HS-27A (cell line): ENCODE measurements at places on chromosomes 5 and 9.

GRCh38 chr9:98232926-98233325, 22.5 kb downstream of the TBC1D2 start:
- DNase-seq, result no peak

- no peak for DNase-seq
Measured at GRCh38 chr5:172913117-172913850, 45.9 kb upstream of the RPL26L1 start.

DNA sequence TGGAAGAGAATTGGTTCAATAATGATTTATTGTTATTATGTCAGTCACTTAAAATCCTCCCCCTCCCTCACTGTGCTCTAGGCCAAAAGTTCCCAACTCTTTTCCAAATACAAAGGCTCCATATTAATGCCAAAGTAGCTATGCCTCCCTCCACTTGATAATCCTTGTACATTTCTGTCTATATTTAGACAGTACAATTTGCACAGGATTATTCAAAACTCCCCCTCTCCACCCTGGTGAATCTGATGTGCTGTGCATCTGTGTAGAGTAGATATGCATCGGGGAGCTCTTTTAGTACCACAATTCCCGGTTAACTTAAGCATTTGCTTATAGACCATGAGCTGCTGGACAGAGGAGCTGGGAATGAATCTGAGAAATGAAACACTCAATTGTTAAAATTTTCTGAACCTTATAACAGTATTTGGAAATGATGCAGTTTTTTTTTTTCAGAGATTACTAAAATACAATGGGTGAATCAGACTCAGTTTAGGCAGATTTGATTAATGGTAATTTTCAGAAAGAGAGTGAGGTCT, 27.6 kb downstream of the GLRA1 start:
- DNase-seq, result no peak

- peak; percentile 73 for DNase-seq
Measured at GRCh38 chr5:135386886-135387628, 12.0 kb downstream of the MACROH2A1 start.

DNA sequence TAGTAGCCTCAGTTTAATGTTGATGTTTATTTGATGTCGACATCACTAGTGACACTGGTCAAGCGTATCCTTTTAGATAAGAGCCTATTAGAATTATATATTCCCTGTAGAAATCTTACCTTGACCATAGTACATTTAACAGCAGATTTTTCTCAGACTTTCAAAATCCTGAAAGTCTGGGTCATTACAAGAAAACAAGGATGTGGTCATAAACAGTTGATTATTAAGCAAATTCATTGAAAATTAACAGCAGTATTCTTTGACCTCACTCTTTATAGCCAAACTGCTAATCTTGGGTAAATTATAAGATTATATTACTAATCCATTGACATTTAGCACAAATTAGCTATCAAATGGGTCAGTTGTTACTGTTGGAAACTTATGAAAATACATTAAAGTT, 83.4 kb downstream of the GHR start:
- no peak for DNase-seq

DNA sequence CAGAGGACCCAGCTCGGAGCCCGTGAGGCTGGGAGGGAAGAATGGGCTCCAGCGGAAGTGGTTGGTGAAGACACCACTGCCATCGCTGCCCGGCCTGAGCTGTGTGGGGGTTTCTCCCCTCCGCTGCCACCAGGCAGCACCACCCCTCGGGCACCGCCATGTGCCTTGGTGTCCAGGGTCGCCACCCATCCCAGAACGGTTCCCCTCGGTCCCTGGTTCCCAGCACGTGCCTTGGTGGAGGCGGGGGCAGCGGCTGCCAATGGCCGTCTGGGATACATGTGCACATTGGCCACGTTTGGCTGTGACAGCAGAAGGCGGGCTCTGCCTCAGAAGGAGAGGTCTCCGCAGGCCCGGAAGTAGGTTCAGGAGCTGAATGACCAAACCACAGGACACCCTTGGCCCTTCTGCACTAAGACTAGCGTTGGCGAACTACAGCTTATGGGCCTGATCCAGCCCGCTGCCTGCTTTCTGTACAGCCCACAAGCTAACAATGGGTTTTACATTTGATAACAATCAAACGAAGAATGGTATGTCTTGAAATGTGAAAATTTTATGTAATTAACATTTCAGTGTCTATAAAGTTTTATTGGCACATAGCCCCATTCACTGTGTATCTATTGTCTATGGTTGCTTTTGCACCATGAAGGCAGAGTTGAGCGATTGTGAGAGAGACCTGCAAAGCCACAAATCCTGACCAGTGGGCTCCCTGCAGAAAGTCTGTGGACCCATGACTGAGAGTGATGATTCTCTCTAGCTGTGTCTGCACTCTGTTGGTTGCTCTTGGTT, 91.7 kb upstream of the RAPGEF1 start:
- no peak for DNase-seq

DNA sequence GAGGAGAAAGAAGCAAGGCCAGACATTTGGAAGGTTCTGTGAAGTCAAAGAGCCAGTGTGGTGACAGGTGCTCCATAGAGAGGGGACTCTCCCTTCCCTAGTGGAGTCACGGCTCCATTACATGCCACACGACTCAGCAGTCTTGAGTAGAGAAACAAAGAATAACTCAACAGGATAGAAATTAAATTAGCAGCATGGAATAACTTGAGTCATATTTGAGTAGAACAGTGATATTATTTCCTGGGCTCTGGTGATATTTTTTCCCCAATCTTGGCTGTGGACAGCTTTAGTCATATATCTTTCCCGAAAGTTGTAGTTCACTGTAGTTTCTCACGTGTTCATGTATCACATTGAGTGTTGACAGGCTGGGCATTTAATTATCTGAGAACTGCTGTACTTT, 149.7 kb upstream of the EFNA5 start:
- no peak for DNase-seq

- DNase-seq, result no peak
Measured at GRCh38 chr5:158807-159447, 32.4 kb upstream of the LRRC14B start.

DNA sequence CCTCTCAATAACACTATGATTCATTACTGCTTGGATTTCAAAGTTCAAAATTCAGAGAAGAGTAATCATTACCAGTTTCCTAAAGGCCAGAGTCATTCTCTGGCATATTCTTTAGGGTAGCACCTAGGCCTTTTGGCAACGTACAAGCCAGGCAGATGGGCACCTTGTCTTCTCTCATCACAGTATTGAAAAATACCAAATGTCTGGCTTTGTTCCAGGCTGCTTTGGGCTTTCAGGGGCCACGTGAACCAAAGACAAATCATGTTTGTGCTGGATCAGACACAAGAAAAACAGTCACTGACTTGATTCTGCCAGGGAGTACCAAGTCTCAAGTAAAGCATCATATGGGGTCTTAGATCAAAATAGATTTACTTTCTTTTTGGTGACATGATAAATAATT, 15.5 kb downstream of the MEGF9 start:
- DNase-seq, result no peak

- no peak for DNase-seq
Measured at GRCh38 chr5:73945505-73945904, 319.5 kb downstream of the ARHGEF28 start.

DNA sequence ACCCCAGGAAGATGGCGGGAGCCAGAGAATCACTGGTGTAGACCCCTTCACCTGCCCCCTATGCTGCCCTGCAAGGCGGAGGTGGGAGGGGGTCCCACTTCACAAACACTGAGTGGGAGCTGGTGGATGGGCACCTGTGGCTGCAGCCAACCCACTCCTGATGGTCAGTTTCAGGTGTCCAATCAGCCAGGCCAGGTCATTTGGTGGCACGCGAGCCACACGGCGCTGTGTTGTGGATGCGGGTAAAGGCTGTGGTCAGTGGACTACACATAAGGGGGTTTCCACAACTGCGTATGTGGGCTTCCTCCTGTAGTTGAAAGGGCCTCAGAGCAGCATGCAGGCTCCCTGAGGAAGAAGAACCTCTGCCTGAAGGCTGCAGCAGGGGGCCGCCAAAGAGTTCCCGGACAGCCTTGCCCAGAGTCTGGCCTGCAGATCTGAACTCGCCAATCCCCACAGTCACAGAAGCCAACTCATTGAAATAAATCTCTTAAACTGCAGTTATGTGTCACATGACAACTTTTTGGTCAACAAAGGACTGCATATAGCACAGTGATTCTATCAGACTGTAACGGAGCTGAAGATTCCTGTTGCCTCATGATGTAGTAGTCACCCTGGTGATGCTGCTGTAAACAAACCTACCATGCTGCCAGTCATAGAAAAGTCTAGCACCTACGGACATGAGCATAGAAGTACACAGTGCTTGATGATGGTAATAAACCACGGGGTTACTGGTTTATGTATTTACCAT, 284.7 kb upstream of the IRX2 start:
- DNase-seq, result no peak

GRCh38 chr5:61670941-61671340, 338.9 kb downstream of the ZSWIM6 start:
- DNase-seq, result no peak

DNA sequence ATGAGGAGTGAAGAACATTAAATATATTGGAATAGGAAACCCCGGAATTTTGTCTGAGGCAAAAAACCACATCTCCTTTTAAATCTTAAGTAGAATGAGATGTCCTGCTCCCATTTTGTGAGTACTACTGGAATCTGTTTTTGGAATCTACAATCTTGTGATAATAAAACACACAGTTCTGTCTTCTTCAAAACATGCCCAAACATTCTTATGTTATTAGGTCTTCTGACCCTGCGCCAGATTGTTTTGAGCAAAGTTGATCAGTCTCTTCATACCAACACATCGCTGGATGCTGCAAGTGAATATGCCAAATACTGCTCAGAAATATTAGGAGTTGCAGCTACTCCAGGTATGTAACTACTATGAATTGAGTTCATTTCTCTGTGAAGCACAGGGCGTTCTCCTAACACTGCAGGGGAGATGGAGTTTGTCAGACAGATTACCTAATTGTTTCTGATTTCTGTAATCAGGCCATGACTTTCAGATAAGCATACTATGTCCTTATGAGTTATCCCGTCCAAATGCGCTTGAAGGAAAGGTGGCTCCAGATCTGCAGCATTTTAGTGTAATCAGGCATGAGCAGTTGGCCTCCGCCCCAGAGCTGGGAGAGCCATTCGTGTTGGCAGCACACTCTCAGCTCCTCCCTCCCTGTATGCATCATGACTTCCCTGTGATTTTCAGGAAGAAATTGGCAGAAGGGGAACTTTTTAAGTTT, 88.0 kb downstream of the NLN start:
- DNase-seq, result no peak

DNA sequence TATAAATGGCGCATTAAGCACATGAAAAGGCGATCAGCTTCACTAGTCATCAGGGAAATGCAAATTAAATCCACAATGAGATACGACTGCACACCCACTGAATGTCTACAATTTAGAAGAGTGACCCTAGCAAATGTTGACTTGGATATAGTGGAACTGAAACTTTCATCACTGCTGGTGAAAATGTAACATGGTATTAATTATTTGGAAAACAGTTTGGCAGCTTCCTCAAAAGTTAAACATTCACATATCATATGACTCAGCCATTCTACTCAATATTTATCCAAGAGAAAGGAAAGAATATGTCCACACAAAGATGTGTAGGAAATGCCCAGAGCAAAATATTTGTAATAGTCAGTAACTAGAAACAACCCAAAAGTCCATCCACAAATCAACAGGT, 146.5 kb downstream of the LPAR1 start:
- DNase-seq, result no peak

- DNase-seq, result no peak
Measured at GRCh38 chr5:125836256-125836655, 587.0 kb upstream of the GRAMD2B start.

- DNase-seq, result no peak
Measured at GRCh38 chr5:138792195-138792790, 39.1 kb downstream of the CTNNA1 start.

- no peak for DNase-seq
Measured at GRCh38 chr5:68478301-68479095, 262.9 kb downstream of the PIK3R1 start.

- no peak for DNase-seq
Measured at GRCh38 chr5:66710557-66711088, 114.4 kb downstream of the MAST4 start.

- DNase-seq, result no peak
Measured at GRCh38 chr9:88817628-88818027, 173.6 kb upstream of the S1PR3 start.

GRCh38 chr9:13002740-13003139, 227.9 kb downstream of the LURAP1L start:
- DNase-seq, result no peak

GRCh38 chr5:78157001-78157400, 137.5 kb downstream of the AP3B1 start:
- no peak for DNase-seq

DNA sequence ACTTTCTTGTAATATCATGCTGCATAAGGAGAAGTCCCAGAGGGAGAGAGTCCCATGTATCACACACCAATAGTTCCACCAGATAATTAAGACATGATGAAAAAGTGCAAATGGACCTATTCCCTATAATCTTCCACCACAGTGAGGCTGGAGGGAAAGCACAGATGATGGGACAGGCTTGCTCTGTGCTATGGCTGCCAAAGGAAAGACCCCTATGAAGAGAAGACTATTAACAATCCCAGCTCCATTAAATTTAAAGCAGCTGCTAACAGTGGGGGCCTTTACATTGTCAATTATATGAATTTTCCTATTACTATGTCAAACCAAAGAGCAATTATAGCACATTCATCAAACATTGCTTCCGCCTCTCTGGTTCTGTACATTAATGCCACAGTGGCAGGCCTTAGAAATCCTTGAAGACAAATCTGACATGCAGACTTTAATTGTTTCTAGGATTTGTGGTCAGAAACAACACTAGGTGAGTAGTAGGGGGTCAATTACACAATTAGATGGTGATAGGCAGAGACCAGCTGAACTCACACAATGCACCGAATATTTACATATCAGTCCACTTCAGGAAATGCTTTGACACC, 551.3 kb downstream of the TLE1 start:
- DNase-seq, result no peak

- no peak for DNase-seq
Measured at GRCh38 chr5:117892360-117892759, 1096.0 kb downstream of the DTWD2 start.

DNA sequence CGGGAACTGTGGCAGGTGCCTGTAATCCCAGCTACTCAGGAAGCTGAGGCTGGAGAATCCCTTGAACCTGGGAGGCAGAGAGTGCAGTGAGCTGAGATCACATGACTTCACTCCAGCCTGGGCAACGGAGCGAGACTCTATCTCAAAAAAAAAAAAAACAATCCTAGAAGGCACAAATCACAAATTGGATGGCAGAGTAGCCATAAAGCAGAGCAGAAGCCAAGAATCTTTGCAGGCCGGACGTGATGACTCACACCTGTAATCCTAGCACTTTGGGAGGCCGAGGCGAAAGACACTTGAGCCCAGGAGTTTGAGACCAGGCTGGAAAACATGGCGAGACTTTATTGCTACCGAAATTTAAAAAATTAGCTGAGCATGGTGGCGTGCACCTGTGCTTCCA, 9.2 kb upstream of the FUBP3 start:
- DNase-seq, result peak; percentile 70

DNA sequence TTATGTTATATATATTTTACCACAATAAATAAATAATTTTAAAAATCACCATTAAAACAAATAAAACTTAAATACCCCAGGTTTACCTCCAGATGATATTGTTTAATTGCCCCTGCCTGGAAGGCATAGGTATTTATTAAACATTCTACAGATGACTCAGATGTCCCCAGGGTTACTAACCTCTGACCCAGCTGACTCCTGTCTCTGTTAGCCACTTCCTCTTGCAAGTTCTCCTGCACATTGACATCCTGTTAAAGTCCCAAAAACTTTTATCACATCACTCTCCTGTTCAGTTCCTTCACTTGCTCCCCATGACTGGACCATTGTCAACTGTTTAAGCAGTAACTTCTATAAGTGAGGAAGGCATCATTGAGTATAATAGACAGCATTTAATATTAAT, 37.0 kb upstream of the RAB3C start:
- no peak for DNase-seq

GRCh38 chr5:135246923-135247795, 151.9 kb downstream of the MACROH2A1 start:
- peak; percentile 58 for DNase-seq
